NCI-H146 (cell line): ENCODE measurements at places on chromosomes 13 and 19.

- peak; percentile 35 for DNase-seq
These were observed 7.4 kb upstream of the CNFN start for GRCh38 chr19:42397263-42398166.

GRCh38 chr19:39372047-39372802 is 18.7 kb downstream of the PAF1 start:
- DNase-seq = no peak

GRCh38 chr13:60214213-60215055 is 50.7 kb upstream of the DIAPH3 start:
- no peak for DNase-seq

GRCh38 chr19:48945817-48946216 is 8.9 kb upstream of the BAX start:
- DNase-seq = no peak

DNA sequence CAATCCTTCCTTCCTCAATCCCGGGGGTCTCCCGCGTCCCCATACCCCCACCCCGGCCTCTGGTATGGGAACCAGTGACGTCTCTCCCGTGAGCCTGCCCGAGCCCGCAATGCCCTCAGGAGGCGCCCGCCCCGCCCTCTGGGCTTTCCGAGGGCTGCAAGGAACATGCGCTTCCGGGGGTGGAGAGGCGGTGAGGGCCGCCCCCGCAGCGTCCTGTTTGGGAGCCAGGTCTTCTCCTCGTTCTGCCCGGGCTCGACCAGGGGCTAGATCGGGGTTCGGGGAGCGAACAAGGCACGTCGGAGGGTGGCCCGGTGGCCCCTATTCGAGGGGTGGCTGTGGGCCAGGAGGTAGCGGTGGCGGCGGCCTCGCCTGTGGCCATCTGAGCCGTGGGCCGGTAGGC is 6.6 kb upstream of the TEX101 start:
- no peak for DNase-seq

- DNase-seq = no peak
These were observed 24.4 kb upstream of the RPL21 start for GRCh38 chr13:27226991-27227390.

DNA sequence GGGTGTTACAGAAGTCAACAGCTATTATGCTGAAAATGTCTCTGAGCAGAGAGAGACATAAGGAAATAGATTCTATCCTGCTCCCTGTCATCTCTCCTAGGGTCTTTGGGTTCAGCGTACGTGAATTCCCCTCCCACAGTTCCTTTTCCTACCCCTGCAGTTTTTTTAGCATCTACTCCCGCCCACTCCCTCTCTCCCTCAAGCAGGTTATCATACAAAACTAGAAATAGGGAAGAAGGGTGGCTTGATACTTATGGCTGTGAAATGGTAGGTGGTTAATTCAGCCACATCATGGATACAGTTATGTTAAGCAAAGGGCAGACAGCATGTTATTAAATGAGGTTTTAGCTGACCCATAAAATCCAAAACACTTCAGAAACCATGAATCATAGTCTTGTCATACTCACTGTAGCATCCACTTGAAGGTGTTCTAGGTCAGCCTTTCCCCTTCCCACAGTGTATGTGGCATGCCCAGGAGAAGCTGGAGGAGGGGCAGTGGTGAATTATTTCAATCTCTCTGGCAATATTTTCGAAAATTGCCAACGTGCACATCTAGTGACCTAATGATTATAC is 236.8 kb upstream of the SERP2 start:
- DNase-seq = no peak

GRCh38 chr19:46737761-46738171 is 8.1 kb upstream of the FKRP start:
- DNase-seq = no peak

GRCh38 chr19:47487551-47488515 is 3.8 kb upstream of the KPTN start:
- DNase-seq = no peak

DNA sequence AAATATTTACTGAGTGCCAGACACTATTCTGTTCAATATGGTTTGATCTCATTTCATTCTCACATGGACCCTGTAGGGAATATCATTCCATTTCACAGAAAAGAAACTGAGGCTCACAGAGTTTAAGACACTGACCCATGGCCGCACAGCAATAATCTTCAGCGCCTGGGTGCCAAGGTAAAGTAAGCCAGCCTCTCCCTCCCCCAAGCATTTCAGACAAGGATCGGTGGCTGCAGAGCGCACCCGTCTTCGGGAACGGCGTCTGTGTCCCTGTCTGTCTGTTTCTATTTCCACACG is 4.3 kb upstream of the PDE4A start:
- no peak for DNase-seq

DNA sequence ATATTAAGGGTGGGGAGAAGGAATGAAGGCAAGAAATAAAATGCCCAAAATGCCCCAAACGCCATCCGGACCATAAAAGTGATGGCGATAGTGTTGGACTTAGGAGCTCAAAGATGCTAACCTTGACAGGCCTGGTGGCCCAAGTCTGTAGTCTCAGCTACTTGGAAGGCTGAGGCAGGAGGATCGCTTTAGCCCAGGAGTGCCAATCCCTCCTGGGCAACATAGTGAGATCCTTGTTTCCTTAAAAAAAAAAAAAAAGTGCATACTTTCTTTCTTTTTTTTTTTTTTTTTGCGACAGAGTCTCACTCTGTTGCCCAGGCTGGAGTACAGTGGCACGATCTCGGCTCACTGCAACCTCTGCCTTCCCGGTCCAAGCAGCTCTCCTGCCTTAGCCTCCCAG is 32.0 kb upstream of the MRI1 start:
- DNase-seq = no peak

GRCh38 chr19:33388725-33389420 is 15.4 kb downstream of the CEBPG start:
- DNase-seq = no peak

DNA sequence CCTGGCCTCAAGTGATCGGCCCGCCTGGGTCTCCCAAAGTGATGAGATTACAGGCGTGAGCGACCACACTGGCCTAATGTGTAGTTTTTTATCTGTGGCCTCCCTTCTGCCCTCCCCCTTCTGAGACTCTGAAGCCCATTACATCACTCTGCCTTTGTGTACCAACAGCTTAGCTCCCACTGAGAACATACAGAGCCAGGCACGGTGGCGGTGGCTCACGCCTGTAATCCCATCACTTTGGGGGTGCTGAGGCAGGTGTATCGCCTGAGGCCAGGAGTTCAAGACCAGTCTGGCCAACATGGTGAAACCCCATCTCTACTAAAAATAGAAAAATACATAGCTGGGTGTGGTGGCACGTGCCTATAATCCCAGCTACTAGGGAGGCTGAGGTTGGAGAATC is 12.6 kb downstream of the NCR1 start:
- DNase-seq = peak; percentile 28
